Kidney glomerular epithelial cell (primary cell): ENCODE measurements at places on chromosomes 4 and X.

DNA sequence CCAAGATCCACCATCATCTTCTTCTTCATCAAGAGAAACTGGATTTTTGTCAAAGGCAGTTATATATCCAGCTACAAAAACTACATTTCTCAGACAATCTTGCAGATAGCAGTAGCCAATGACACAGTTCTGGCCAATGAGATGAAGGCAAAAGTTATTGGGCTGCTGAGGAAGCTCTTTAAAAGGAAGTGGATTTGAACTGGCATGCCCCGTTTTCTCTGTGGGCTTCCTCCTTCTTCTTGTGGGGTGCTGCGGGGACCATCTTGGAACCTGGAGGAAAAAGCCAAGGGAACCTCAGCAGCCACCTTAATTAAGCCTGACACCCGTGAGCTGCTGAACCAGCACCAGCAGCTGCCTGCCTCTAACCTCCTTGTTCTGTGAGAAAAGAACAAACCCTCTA is 4.8 kb downstream of the SMIM43 start:
- no peak for DNase-seq

- DNase-seq, result no peak
Measured at GRCh38 chr4:162406637-162407365, 243.0 kb upstream of the FSTL5 start.

- DNase-seq, result peak; percentile 7
Measured at GRCh38 chr4:99117876-99118693, 26.0 kb downstream of the ADH4 start.

- DNase-seq, result peak; percentile 49
Measured at GRCh38 chr4:54063229-54063628, 1.2 kb downstream of the CHIC2 start.

- DNase-seq, result no peak
Measured at GRCh38 chr4:163385466-163385865, 41.8 kb downstream of the NPY5R start.

- DNase-seq, result no peak
Measured at GRCh38 chrX:20029728-20030127, 38.9 kb upstream of the BCLAF3 start.

- no peak for DNase-seq
Measured at GRCh38 chrX:132692066-132692465, 203.2 kb upstream of the MBNL3 start.

GRCh38 chrX:9677098-9677739 is 88.4 kb downstream of the GPR143 start:
- no peak for DNase-seq

DNA sequence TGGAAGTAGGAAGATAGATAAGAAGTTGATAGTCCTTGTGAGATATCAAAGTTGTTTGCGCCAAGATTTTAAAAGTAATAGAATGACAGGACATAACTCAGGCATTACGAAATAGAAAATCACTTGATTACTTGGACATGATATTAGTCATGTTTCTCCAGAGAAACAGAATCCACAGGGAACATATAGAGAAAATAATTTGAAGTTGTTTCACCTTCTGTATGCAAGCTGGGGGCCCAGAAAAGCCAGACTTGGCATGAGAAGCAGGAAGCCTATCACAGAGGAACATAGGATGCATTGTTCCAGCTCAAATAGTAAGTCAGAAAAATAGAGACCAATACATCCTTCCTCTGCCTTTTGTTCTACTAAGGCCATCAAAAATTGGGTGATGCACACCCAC is 715.9 kb downstream of the TECRL start:
- DNase-seq, result no peak

DNA sequence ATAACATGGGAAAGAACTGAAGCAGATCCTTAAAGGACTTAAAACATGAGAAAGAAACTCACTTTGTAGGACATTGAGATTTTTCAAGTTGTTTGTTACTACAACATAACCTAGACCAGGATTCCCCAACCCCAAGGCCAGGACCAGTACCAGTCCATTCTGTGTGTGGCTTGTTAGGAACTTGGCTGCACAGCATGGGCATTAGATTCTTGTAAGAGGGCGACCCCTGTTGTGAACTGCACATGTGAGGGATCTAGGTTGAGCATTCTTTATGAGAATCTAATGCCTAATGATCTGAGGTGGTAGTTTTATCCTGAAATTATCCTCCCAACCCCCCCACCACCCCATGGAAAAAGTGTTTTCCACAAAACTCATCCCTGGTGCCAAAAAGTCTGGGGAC is 566.1 kb downstream of the KCTD8 start:
- no peak for DNase-seq

- no peak for DNase-seq
Measured at GRCh38 chrX:97672608-97673007, 788.9 kb downstream of the RPA4 start.

DNA sequence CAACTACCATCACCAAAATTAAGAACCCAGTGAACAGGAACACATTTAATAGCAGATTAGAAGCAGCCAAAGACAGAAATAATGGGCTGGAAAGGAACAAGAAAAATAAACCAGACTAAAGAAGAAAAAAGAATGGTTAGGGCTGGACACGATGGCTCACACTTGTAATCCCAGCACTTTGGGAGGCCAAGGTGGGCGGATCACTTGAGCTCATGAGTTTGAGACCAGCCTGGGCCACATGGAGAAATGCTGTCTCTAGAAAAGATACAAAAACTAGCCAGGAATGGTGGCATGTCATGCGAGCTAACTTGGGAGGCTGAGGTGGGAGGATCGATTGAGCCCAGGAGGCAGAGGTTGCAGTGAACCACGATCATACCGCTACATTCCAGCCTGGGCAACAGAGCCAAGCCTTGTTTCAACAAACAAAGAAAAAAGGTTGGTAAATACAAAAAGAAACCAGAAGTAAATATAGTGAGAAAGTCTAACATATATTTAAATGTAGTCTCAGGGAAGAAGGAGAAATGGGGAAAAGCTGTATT is 102.0 kb downstream of the AFAP1 start:
- no peak for DNase-seq

DNA sequence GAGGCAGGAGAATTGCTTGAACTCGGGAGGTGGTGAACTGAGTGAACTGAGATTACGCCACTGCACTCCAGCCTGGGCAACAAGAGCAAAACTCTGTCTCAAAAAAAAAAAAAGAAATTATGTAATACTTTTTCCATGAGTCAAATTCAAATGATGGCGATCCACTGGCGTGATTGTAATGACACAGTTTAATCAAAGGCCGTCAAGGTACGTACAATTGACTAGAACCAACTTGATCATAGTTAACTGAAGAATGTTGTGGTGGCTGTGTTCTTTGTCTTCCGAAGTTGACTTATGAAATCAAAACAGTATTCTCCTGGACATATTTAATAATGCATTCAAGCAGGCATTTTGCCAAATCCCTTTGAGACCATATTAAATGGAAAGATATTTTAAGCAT is 318.6 kb upstream of the FAT1 start:
- DNase-seq, result no peak

- DNase-seq, result no peak
Measured at GRCh38 chr4:28378109-28378830, 1517.6 kb downstream of the STIM2 start.

DNA sequence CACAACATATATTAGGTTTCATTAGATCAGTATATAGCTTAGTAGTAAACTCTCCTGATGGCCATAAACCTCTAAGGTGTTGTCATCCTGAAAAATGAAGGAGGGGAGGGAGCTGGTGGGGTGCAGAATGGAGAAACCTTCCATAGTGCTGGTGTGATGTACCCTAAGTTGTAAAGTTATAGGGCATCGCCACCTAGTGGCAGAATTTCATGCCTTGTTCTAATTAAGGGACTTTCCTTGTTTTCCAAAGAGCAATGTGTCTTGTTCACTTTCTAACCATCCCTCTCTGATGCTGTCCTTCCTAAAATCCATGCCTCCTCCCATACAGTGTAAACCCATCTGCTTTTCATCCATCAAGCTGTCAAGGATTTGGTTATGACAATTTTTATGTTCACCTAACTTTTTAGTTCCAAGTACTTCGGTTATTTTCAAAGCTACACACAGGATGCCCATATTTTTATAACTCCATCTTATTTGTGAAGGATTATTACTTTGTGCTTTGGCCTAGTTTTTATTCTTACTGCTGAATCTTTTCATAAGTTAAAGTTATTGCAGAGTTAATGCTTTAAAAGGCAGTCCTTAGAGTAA is 4.5 kb downstream of the NBDY start:
- DNase-seq, result peak; percentile 6

DNA sequence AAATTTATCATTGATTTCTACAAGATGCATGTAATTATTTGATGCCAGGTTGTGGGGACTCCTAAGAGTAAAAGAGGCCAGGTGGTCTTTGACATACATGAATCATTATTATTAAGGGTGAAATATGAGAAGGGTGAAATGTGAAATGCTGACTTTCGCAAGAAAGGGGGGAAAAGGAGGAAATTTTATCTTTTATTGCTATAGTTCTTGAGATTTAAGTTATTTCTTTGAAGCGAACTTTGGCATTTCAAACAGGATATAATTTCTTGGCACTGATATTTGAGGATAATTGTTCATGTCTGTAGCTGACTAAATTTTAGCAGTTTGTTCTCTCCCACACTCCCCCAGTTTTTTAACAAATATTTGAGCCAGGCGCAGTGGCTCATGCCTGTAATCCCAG is 80.1 kb downstream of the TMEM131L start:
- no peak for DNase-seq

- DNase-seq, result no peak
Measured at GRCh38 chrX:131649741-131650140, 105.9 kb downstream of the OR13H1 start.

GRCh38 chr4:37685823-37686372 is 278 bp downstream of the RELL1 start:
- no peak for DNase-seq

GRCh38 chrX:47078129-47079043 is at the start of gene RGN:
RGN (plus strand) TSS chrX:47078443; CDS start chrX:47081145, 2,702 bp downstream.
- DNase-seq, result no peak

DNA sequence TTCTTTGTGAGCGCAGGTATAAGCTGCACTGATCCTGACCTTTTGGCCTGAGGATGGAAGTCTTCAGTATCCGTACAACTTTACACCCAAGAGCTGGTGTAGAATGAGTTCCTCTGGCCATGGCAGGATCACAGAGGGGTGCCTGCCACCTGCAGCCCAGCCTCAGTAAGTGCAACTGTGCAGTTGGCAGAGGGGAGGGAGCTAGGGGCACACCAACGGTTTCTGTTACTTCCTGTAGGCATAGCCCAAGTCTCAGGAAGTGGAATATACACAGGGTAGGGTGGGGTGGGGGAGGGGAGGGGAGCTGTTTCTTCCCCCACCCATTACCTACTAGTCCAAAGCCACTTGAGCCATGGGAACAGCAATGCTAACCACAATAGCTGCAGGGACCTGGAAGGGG is 85.4 kb upstream of the GBA3 start:
- DNase-seq, result peak; percentile 31

GRCh38 chr4:45518832-45519231 is 605.0 kb downstream of the GABRG1 start:
- no peak for DNase-seq

DNA sequence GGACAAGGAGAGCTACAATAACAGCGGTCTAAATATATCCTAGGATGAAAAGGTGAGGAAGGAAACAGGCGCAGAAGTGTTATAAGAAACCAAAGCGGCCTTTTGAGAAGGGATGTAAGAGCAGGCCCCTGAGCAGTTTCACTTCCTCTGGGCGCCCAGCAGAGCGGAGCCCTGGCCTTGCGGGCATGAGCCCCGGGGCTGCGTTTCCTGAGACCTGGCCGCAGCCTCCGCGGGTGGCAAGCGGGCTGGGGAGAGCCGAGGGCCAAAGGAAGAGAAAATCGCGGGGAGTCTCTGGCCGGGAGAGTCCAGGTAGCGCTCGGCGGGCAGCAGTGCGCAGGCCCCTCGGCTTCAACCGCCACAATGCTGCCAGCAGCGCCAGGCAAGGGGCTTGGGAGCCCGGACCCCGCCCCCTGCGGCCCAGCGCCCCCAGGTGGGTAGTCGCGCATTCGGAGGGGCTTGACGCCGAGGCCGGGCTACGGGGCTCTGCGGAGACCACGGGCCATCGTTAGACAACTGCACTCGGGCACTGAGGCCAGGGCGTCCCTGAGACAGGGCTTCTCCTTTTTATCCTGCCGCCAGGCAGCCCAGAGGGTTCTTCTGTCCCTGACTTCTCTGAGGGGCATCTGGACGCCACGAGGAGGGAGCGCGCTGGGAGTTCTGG is at the start of gene BANK1:
BANK1 (plus strand) TSS at position 210 of the 661 bp plus-strand sequence; CDS start at position 361, 151 bp downstream.
- peak; percentile 16 for DNase-seq

DNA sequence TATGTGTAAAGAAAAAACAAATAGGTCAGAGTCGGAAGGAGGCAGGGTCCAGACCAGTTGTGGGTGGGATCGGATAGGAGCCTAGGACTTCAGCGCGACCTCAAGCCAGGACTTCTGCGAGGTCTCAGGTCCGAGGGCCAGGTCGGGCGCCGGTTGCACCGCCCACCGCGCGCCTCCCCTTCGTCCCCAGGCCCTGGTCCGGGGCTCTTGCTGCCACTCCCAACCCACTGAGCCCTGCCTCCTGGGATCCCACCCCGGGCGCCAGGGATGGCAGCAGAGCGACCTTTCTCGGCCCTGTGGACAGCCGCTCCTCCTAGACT is 12.3 kb downstream of the PITX2 start:
- no peak for DNase-seq

- no peak for DNase-seq
Measured at GRCh38 chr4:89855236-89855635, 18.3 kb upstream of the SNCA start.

DNA sequence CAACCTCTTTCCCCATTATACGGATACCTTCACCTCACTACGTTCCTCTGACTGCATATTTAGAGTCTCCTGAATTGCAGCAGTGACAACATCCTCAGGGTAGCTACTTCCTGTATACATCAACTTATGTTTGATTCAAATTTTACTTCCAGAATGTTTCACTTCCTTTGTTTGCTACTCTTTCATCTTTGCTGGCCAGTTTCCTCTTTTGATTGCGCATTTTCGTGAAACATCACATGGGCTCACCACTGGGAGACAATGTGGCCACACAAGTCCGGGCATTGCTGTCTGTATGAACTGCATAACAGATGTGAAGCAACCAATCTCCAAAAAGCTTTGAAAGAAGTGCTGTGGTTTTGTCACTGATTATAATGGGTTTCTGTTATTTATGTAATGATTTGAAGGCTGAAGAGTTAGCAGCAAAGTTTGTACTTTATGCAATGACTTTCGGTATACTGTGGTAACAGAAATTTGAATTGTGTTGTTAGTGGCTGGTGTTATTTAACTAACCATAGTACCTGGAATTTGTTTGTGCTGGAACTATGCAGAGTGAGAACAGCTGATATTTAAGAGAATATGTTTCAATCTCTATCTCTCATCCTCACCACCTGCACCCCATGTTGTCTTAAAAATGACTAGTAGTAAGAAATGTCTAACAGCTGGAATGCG is 7.4 kb downstream of the SNCA start:
- no peak for DNase-seq

GRCh38 chr4:168619266-168619631 is 122.4 kb downstream of the PALLD start:
- peak; percentile 48 for DNase-seq

DNA sequence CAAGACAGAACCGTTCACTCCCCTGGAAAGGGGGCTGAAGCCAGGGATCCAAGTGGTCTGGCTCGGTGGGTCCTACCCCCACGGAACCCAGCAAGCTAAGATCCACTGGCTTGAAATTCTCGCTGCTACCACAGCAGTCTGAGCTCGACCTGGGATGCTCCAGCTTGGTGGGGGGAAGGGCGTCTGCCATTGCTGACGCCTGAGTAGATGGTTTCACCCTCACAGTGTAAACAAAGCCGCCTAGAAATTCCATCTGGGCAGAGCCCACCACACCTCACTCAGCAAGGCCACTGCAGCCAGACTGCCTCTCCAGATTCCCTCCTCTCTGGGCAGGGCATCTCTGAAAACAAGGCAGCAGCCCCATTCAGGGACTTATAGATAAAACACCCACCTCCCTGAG is 13.4 kb upstream of the PBDC1 start:
- DNase-seq, result no peak
